ENCODE measurements at places on chromosomes 7 and 10.

- DNase-seq: no peak
Observed at GRCh38 chr10:30219971-30220751, 128.9 kb downstream of the MTPAP start.

DNA sequence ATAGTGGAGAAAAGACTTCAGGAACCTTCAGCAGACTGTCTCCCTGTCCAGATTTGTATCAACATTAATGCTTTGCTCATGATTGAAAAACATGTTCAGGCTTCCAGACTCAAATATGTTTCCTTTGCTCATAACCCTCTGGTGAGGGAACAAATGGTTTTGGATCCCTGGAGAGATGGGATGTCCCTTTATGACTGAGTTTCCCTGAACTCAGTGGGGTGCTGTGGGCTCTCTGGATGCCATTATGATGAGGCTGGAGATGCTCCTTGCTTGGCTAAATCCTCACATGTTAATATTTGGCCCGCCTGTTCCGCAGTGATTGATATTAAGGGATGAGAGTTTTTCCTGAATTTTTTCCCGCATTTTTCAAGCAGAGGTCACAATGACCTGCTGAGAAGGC is 749.4 kb downstream of the SUGCT start:
- DNase-seq: no peak

DNA sequence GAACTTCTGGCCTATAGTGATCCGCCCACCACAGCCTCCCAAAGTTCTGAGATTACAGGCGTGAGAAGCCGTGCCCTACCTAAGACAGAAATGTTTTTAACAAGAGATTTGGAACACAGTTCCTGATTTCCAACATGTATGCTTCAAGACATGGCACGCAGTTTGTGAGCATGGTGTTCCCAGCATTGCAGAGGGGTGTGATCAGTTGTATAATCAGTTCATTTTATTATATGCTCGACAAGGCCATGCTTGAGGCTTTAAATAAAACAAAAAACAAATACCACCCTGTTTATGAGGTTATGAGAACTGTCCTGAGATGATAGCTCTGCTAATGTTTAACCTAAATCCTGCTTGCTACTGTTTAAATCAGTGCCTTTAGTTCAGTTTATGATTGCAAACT is 60.2 kb downstream of the TASOR2 start:
- no peak for DNase-seq

DNA sequence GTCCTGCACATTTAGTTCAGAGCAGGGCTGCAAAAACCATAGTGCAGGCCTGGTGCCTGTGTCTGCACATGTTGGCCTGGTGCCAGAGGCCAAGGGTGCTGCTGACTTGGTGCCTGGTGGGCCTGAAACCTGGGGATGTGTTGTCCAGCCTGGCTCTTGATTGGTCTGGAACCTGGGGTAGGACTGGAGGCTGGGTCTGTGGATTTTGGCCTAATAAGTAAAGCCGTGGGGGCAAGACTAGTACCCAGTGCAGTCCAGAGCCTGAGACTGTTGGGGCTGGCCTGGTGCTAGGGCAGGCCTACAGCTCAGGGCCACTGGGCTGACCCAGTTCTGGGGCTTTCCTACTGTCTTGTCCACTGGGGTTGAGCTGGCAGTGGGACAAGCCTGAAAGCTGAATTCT is 817.9 kb downstream of the DNAJB9 start:
- no peak for DNase-seq

GRCh38 chr7:150860978-150861295 is 8.6 kb downstream of the AOC1 start:
- no peak for DNase-seq

DNA sequence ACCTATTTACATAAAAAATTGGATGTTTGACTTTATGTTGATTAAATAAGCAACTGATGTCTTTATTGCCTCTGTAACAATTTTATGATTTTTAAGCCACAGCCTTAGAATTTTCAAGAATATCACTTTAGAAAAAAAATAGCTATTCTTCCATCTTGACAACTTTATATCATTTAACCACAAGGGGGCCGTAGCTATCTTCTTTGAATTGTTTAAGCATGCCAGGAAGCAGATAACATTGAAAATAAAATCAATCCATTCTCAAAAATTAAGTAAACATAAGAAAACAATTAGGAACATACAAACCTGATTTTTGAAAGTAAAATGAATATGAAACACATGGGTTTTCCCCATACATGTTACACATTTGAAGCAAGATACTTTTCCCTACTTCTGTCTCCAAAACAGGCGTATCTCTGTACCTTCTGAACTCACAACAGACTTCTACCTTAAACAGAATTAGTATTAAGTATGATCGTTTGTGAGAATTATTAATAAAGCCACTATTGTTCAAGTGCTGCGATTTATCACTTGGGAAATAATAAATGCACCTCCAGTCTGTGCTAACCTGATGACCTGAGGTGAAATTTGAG is 209.0 kb downstream of the CACNA2D1 start:
- DNase-seq: no peak

GRCh38 chr10:131207584-131208532 is 103.7 kb downstream of the TCERG1L start:
- no peak for DNase-seq

GRCh38 chr10:84185526-84186175 is 8.7 kb upstream of the CDHR1 start:
- DNase-seq: no peak

DNA sequence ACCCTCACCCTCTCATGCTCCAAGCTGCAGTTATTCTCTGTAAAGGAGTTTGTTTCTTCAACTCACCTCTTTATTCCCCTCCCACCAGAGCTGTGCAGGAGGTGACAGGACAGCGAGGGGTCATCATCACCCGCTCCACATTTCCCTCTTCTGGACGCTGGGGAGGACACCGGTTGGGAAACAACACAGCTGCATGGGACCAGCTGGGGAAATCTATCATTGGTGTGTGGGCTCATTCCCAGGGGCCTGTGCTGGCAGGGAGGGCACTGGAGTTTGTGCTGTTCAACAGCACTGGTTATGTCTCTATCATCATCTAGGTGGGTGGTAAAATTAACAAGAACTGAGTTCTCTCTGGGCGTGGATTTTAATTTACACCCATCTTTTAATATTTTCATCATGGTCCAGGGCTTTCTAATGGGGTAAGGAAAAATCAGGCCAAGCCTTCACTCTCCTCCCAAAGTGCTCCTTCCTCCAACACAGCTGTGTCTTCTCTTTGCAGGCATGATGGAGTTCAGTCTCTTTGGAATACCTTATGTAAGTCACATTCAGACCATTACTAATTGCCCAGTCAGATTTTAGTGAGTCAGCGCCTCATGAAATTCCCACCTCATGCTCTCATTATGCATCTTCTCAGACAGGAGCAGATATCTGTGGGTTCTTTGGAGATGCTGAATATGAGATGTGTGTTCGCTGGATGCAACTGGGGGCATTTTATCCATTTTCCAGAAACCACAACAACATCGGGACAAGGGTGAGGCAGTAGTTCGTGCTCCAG is 61.6 kb downstream of the PRSS58 start:
- DNase-seq: no peak

GRCh38 chr7:55183897-55184296 is 165.1 kb downstream of the EGFR start:
- no peak for DNase-seq

- no peak for DNase-seq
Observed at GRCh38 chr7:139574618-139575337, 51.3 kb downstream of the CLEC2L start.

- no peak for DNase-seq
Observed at GRCh38 chr10:114498413-114499111, 94.3 kb upstream of the AFAP1L2 start.

DNA sequence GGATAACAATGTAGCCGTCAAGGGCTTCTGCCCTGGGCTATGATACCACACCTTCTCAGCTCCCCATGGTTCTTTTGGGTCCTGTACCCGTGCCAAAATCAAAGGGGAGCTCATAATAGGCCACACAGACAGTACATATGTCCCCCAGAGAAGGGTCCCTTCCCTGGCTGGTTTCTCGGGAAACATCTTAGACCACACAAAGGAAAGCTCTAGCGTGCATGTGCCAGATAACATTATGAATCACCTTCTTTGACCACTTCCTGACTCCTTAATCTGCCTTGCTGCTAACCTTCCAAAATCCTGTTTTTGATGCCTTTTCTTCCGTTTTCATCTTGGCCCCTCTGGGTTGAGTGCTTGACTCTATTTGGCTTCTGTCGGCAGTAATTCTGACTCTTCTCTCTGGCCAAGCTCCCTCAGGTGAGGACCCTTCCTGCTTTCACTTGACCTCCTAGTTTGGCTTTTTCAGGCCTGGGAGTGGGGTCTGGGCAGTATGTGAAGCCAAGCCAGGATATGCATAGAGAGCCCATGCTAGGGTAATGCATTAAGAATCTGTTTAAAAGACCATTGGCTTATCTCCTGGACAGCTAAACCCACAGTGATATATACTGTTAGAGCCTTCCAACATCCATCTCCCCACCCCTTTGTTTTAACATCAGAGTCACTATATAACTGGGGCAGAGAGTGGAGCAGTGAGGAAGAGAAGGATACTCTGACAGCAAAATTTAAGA is 84.8 kb downstream of the ANLN start:
- no peak for DNase-seq

DNA sequence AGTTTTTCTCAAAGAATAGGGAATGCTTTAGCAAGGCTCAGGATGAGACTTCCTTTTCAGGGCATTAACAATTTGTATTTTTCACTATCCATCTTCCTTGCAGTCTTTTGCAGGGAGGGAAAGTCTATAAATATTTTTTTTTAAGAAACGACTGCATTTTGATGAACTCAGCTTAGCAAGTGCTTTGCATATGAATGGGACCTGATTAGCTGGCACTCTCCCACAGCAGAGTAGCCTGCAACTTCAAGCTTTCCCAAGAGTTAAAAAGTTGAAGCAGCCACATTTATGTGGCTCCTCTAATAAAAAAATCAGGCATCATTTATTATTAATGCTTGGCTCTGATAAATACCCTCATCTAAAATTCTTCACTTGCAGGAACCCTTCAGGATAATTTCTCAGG is 134.0 kb downstream of the GRID1 start:
- DNase-seq: no peak

Data from activated CD4-positive, CD25-positive, alpha-beta regulatory T cell (primary cell).